Gastrocnemius medialis (tissue), 4 donors: ENCODE measurements at places on chromosomes 16 and 17.

DNA sequence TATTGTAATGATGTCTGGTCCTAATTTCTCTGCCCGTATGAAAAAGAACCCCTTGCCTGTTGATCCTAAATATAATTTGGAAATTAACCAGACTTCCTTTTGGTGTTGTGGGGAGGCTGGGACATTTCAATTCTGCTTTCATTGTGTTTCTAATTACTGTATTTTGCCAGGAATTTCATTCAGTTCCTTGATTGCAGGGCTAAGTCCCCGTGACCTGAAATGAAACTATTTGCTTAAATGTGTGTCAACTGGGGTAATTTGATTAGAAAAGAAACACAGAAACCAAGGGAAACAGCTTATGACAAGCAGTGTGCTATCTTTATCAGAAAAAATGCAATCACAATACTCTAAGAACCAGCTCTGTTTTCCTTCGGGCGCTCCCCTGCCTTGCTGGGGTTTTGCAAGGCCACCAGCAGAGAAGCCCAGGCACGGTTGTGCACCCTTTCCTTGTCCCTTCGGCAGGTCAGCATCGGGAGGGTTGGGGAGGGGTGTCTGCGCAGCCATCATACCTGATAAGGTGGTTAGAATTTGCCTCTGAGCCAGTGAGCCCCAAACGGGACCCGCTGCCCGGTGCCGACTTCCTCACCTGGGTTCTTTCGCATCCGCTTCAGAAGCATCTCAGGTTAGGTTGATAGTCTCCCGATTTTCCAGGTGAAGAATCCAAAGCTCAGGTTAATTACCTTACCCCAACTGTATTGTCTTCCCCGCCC lies 19.4 kb downstream of the KLHL36 start:
- DNase-seq = no peak

GRCh38 chr16:521381-522210 lies 5.9 kb upstream of the CAPN15 start:
- DNase-seq = no peak

GRCh38 chr17:50329716-50330115 lies 16.2 kb upstream of the XYLT2 start:
- no peak for DNase-seq

GRCh38 chr16:85045641-85046471 lies 18.3 kb downstream of the KIAA0513 start:
- DNase-seq = no peak

GRCh38 chr16:53913920-53914319 lies 210.0 kb downstream of the FTO start:
- DNase-seq = no peak

GRCh38 chr17:8709006-8709405 lies 35.6 kb downstream of the CCDC42 start:
- DNase-seq = no peak
